Osteoblast (primary cell): ENCODE measurements at places on chromosomes 12 and 14.

- DNase-seq = no peak
These were observed 95.2 kb downstream of the RASSF9 start for GRCh38 chr12:85741046-85741445.

DNA sequence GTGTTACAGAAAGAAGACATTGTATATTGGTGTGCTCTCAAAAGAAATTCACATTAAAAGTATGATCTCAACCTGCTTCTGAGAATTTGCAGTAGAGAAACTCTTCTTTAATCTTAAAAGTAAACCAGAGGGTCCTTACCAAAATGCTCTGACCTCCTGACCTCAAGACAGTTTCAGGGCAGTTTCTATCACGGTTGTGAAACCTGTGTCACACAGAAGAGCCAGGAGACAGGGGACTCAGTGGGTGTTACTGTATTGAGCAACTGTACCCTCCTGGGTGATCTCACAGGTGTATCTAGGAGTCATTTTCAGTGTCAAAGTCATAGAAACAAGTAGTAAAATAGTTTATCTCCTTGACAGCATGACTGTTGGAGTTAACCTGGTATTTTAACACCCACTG is 178.0 kb downstream of the GRIP1 start:
- DNase-seq = no peak

GRCh38 chr14:74634964-74635363 is 22.9 kb upstream of the LTBP2 start:
- no peak for DNase-seq

GRCh38 chr12:54373649-54374561 is 9.6 kb upstream of the GPR84 start:
- peak; percentile 73 for DNase-seq

DNA sequence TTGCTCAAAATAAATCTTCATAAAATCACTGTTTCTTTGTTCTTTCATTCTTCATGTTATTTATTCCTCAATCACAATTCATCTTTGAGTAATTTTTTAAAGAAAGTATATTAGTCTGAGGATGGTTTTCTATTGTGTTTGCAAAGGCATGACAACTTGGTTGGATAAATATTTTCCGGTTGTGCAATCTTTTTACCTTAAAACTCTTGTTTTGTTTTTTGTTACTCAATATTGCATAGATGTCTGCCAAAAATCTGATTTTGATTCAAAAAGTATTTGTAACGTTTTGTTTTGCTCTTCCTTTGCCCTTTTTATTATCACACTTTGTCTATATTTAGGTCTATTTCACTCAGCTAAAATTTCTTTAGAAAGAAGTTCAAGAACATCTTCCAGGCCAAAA is 86.2 kb upstream of the SYT1 start:
- no peak for DNase-seq

DNA sequence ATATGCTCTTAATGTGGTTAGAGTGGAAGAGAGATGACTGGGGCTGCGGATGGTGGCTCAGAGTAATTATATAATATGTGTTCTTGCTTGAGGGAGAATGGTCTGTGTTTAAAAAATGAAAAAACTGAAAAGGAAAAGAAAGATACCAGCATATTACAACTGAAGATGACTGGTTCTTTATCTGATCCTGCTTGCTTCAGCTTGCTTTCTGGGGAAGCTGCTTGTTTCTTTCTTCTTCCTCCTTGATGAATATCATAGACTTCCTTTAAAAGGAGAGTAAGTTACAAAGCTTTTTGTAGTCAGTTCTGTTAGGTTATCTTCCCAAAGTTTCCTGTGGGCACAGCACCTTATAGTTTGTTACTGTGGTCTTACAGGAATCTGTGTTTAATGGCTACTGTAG is 210.9 kb downstream of the ERC1 start:
- no peak for DNase-seq

DNA sequence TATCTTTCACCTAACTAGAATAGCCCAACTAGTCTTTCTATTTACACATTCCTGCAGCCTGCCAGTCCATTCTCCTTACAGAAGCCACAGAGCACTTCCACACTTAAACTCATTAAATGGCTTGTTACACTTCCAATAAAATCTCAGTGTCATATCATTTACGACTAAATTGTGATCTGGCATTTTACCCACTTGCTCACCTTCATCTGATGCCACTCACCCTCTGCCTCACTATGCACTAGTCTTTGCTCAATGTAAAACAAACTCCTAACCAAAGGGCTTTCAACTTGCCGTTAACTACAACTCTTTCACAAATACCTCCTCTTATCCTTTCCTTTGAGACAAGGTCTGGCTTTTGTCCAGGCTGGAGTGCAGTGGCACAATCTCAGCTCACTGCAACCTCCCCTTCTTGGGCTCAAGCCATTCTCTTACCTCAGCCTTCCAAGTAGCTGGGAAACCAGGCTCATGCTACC is 24.1 kb downstream of the YAF2 start:
- no peak for DNase-seq
